GM12891 (cell line): ENCODE measurements at places on chromosomes 6 and 20.

- DNase-seq: no peak
Observed at GRCh38 chr6:164838068-164838615, 471.3 kb downstream of the C6orf118 start.

- DNase-seq: no peak
Observed at GRCh38 chr6:91633374-91634111, 1046.7 kb upstream of the MAP3K7 start.

- no peak for DNase-seq
Observed at GRCh38 chr6:12024216-12024615, 12.1 kb downstream of the HIVEP1 start.

DNA sequence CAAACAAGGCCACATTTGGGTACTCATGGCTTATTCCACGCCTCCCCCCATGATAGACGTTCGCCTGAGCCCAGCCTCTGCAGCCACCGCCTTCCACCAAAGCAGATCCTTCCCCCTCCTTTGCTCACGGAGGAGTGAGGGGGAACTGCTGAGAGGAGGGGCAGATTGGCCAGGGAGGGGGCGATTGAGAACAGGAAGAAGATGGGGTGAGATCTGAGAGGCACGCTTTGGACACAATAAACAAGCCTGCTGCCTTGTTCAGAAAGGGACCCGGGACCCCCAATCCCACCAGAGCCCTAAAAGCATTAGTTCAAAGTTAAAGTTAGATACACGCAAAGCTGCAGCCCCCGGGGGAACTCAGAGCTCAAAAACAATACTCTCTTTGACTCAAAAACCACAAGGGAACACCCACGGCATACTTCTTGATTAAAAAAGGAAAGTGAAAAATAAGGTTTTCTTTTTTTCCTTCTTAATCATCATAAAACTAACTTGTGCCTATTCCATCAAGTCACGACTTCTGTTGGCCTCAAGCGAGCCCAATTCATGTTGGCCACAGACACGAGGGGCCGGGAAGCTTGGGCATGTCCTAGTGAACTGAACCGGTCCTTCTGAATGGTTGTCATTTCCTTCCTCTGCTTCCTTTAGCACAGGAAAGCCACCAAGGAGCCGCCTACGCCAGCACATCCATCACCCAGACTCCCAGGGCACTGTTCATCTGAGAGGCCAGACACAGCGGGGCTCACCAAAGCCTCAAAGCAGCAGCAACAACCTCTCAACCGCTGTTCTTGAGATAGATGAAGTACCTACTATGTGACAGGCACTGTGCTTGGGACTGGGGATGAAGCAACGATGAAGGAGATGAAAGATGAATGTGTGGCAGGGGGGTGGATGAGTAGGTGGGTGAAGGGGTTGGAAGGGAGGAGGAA is 44.7 kb downstream of the NFATC2 start:
- DNase-seq: peak; percentile 29

DNA sequence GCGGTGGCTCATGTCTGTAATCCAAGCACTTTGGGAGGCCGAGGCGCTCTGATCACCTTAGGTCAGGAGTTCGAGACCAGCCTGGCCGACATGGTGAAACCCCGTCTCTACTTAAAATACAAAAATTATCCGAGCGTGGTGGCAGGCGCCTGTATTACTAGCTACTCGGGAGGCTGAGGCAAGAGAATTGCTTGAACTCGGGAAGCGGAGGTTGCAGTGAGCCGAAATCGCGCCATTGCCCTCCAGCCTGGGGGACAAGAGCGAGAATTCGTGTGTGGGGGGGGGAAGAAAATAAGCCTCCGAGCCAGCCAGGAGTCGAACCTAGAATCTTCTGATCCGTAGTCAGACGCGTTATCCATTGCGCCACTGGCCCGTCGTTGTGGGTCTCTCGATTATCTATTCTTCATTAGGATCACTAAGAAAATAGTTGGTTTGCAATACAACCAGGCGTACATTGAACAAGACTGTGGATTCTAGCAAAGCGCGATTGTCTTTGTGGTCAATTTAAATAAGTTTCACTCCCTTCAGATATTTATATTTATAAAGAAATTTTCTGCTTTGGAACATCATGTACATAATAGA is 33.9 kb upstream of the PRSS16 start:
- no peak for DNase-seq

GRCh38 chr20:2693286-2694007 is 867 bp downstream of the EBF4 start:
- peak; percentile 56 for DNase-seq

GRCh38 chr6:12957321-12958051 is 240.9 kb downstream of the PHACTR1 start:
- DNase-seq: no peak

GRCh38 chr20:62685781-62686555 is 22.7 kb upstream of the NTSR1 start:
- no peak for DNase-seq

GRCh38 chr6:88899569-88900316 is 63.7 kb downstream of the RNGTT start:
- no peak for DNase-seq

DNA sequence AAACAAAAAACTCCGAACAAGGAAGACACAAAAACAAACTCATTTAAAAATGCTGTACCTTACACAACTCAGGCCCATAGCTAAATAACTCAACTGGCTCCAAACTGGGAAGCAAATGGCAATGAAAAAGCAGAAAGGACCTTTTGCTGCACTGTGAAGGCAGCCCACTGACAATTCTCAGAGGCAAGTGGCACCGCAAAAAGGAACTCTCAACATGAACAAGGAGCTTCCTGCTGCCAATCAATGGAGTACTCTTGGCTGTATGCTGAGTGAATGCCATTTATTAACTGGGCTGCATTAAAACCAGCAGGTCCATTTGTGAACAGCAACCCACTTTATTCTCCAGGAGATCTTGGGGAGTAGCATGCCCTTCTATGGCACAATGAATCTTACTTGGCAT is 209.9 kb downstream of the PTPRK start:
- no peak for DNase-seq

GRCh38 chr6:36757943-36758508 is 60.4 kb downstream of the RAB44 start:
- DNase-seq: no peak

- no peak for DNase-seq
Observed at GRCh38 chr20:42742926-42743325, 446.8 kb downstream of the PTPRT start.

- DNase-seq: no peak
Observed at GRCh38 chr6:83824831-83825230, 28.3 kb upstream of the RIPPLY2 start.

DNA sequence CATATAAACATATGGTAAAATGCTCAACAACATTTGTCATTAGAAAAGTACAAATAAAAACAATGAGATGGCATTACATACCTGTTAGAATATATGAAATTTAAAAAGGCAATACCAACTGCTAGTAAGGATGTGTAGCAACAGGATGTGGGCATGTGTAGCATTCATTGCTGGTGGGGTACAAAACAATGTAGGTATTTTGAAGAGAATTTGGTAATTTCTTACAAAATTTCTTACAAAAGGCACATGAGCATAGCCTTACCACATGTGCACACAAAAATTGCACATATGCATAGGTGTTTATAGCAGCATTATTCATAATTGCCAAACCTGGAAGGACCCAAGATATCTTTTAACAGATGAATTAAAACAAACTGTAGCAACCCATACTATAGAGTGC is 1355.1 kb upstream of the CITED2 start:
- no peak for DNase-seq

DNA sequence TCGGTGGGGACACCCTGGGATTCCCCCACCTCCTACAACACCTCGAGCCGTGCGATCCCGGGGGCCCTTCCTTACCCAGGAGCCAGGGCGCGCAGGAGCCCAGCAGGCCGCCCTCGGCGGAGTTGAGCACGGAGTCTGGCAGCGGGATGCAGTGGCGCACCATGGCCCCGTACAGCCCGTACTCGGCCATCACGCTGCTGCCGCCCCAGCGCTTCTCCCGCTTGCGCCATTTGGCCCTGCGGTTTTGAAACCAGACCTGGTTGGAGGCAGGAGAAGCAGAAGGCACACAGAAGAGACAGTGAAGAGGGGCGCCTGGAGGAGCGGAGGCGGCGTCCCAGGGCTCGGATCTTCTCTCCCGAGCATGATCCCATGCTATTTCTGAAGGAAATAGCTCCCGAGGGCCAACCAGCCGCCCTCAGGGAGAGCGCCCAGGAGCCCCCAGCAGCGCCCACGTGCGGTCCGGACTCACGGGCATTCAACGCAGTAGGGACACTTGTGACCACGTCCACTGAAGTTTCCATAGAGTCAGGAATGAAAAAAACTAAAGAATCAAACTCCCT is 4.3 kb downstream of the VSX1 start:
- DNase-seq: no peak

DNA sequence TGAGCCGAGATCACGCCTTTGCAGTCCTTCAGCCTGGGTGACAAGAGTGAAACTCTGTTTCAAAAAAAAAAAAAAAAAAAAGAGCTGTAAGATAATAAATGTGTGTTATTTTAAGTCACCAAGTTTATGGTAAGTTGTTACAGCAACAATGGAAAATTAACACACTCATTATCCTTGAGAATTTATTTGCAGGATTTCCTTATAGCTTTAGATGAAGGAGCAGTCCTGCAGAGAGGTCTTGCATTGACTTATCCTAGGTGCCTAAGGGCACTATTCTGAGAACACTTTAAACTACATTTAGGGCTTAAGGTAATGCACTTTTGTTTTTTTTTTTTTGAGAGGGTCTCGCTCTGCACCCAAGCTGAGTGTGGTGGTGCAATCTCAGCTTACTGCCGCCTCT is 13.8 kb upstream of the SCAF8 start:
- no peak for DNase-seq

- no peak for DNase-seq
Observed at GRCh38 chr6:146041282-146041681, 12.4 kb downstream of the GRM1 start.

GRCh38 chr6:167778497-167779128 is 48.1 kb upstream of the AFDN start:
- DNase-seq: no peak

DNA sequence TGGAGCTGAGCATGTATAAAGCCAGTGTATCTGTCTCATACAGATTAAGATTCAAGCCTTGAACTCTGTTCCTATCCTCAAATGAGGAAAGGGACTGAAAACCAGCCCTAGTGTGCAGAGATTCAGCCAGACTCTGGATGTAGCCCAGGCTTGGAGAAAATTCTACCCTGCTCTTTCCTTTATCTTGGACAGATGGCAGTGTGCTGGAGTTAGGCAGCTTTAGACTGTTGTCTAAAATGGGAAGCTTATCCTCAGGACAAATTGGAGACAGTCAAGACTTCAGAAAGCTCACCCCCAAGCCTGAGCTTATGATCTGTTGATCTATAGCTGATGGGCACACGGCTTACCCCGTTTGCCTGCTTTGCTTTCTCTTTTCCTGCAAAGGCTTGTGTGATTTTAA is 1057.6 kb downstream of the KIF16B start:
- no peak for DNase-seq

DNA sequence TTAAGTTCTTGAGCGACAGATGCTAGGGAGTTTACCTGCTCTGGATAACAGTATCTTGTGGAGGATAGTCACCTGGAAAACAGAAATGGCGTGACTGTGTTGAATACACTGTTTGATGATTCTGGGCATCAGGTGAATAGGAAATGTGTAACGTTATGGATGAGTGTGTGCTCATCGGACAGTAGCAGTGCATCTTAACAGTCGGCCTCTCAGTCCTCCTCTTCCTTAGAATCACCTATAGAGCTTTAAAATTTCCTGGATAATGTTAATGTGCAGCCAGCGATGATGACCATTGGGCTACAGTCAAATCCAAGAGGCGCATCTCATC is 217.7 kb downstream of the OR2B2 start:
- no peak for DNase-seq

GRCh38 chr6:129440691-129441090 is 269.3 kb downstream of the ARHGAP18 start:
- no peak for DNase-seq

GRCh38 chr6:17494177-17494576 is 100.8 kb downstream of the CAP2 start:
- DNase-seq: no peak

DNA sequence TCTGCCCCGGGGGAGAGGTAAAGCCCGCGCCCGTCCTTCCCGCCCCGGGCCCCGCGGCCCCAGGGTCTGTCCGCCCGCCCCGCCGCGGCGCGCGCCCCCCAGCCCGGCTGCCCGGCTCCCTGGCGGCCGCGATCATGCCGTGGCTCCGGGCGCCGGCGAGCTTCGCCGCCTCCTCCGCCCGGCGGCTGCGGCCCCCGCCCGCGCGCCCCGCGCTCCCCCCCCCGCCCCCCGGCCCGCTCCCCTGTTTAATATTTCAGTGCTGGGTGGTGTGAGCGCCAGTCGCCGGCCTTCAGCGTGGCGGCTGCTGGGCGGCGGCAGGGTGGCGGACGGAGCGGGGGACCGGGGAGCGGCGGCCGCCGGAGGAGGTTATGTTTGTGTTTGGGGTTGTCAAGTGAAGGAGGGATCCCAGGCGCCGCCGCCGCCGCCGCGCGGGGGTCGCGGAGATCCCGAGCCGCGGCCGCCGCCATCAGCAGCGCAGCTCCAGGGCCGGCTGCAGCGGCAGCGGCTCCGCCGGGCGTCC is at the start of gene HIVEP1:
HIVEP1 (plus strand) TSS at position 275 of the 520 bp plus-strand sequence. CDS start 3,317 bp downstream, outside the sequence.
- no peak for DNase-seq

DNA sequence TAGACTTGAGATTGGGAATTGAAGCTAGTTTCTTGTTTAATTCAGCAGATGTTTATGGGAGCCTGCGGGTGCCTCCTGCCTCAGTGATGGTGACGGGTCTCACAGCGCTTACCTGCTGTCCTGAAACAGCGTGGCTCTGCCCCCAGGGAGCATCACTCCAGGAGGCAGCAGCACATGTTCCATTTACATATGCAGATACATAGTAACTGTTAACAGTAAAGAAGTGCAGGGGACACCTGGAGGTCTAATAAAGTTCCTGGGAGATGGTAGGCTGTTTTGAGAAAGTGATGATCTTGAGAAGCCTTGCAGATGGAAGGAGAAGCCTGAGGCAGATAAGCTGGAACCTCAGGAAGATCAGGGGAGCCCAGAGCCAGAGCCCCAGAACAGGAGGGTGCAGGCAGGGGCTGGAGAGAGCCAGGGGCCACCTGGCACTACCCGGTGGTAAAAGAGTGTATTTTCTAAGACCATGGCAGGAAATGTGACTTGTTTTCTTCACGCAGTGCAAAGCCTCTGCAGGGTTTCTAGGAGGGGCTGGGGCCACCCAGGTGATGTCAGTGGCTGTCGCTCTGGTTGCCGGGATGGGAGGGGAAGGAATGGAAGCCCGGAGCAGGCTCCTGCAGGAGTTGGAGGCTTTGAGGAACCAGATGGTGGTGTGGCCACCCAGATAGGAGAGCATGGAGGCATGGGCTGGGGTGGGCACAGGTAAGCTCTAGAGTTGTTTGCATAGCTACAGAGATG is 24.2 kb upstream of the KIF25 start:
- DNase-seq: no peak

GRCh38 chr6:3501826-3502500 is 45.1 kb upstream of the SLC22A23 start:
- DNase-seq: no peak

GRCh38 chr20:47789764-47790579 is 4.7 kb upstream of the SULF2 start:
- no peak for DNase-seq
